NCI-H510A treated with DMSO at 0.1 percent for 48 hours (cell line): ENCODE measurements at places on chromosomes 4 and X.

DNA sequence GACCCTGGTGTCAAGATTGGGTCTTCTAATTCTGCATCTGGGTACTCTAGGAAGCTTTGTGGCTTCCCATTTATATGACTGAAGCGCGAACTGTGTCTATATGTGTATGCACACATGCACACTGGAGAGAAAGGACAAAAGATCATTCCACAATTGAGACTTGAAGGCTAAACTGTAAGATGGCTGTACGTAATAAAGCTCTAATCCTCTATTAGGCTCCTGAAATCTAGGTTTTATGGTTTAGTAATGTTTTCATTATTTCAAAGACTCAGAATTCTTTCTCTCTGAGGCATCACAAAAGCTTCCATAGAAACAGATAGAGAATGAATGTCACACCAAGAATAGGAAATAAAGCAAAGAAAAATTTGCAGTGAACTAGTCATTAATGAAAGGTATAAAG lies 320.7 kb upstream of the FTHL17 start:
- DNase-seq = no peak

DNA sequence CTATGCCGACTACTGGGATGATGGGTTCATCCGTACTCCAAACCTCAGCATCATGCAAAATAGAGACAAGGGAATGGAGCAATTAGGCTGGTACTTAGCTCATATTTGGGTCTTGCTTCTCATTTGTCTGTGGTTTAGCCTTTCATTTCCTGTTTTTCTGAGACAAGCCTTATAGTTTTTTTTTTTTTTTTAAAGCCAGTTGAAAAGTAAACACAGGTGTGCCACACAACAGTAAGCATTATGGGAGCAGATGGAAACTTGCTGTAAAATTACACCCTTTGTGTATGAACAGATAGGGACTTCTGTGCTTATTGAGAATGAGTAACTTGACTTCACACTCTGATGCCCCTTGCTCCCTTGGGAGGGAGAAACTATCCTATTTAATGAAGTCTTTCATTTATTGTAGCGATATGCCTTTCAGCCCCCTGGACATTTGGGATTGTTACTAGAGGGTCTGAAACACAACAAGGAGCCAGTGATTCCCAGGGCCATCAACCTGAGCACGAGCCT lies 13.7 kb downstream of the RASSF6 start:
- peak; percentile 99 for DNase-seq

GRCh38 chr4:146646593-146647325 lies 8.1 kb downstream of the POU4F2 start:
- no peak for DNase-seq

DNA sequence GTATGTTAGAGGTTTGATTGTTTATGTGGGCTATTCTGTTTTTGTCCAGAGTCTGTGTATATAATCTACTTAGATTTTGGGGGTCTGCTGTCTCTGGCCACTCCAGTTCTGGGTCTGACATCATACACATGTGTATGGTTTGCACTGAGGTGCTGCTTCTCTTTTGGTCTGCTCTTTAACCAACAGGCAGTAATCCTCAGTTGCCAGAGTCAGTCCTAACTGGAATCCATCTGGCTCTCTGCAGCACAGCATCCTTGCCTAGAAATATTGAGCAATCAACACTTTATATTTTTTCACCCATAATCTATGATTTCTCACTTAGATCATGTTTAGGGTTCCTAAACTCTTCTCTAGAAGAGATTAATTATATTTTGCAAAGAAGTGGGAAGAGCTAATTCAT lies 98.3 kb upstream of the SFRP2 start:
- no peak for DNase-seq

GRCh38 chrX:139751053-139751452 lies 43.1 kb upstream of the MCF2 start:
- DNase-seq = no peak

- no peak for DNase-seq
Measured at GRCh38 chr4:1027915-1028238, 16.5 kb downstream of the FGFRL1 start.

DNA sequence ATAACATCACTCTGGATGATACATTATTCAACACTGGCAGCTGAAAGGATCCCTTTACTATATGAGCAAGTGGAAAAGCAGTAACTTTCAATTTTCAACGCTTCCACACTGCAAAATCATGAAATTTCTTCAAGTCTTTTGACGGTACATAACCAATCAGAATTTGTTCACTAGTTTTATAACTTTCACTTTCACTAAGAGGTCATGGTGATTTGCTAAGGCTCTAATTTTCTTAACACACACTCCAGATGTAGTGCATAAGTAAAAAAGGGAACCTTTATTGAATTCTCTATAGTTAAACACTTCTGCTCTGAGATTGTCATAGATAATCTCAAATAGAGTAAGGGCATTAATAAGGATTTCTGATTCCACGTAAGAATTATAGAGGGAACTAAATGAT lies 4.1 kb downstream of the ARMCX2 start:
- no peak for DNase-seq
